Left cardiac atrium (tissue), 4 donors: ENCODE measurements at places on chromosomes 6 and 20.

- DNase-seq, result no peak
Measured at GRCh38 chr6:5294392-5295211, 33.3 kb downstream of the FARS2 start.

GRCh38 chr6:132279592-132280139, 121.6 kb downstream of the MOXD1 start:
- DNase-seq, result peak; percentile 71

DNA sequence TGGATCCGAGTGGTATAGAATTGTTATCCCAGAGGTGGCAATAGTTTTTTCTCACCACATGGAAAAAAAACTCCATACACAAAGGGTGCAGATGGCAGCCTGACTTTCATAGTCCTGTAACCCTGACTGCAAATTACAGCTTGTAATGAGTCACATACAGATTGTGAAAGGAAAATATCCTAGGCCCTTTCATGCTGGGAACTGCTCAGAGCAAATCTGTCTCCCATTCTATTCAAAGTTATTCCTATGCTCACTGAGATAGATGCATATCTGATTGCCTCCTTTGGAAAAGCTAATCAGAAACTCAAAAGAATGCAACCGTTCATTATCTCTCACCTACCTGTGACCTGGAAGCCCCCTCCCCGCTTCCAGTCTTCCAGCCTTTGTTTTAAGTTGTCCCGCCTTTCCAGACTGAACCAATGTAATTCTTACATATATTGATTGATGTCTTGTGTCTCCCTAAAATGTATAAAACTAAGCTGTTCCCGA, 108.7 kb upstream of the MAP3K4 start:
- DNase-seq, result no peak

- DNase-seq, result no peak
Measured at GRCh38 chr6:85594197-85594930, 706 bp upstream of the SNX14 start.
